ENCODE measurements at places on chromosomes 16 and 17.

- no peak for DNase-seq
Measured at GRCh38 chr17:35214631-35215273, 20.6 kb upstream of the SLC35G3 start.

- DNase-seq: no peak
Measured at GRCh38 chr16:12828206-12828605, 24.5 kb upstream of the CPPED1 start.

DNA sequence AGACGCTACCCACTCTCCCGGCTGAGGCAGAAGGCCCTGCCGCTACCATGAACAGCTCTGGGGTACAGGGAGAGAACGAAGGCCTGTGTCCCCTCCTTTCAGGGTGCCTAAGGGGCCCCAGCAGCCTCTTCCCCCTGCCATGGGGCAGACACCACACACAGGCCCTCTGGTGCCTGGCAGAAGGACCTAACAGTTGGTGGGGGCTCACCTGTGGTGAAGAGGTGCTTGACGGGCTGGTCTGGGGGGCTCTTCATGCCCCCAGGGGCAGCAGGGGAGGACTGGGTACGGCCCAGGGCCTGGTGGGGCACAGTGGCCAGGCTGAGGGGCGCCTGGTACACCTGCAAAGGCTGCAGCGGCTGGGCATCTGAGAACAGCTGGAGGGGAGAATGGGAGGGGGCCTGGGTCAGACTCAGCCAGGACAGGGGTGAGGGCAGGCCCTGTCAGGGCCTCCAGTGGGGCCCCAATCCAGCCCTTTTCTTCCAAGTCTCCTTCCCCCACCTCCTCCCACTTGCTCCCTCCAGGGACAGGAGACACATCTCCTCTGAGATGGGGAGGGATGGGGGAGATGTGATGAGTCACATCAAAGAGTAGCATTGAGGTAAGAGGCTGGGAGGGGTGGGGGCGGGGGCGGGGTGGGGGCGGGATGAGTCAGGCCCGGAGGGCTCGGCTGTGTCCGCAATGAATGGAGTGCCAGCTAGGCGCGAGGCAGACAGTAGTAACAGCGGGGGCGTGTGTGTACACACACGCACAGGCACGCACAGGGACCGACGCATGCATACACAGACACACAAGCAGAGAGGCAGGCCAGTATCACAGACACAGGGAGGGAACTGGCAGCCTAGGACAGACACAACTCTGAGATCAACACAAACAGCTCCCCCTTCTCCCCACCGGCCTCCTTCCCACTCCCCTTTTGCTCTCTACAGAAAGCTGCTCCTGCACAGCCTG is 16.1 kb downstream of the G6PC3 start:
- DNase-seq: no peak

GRCh38 chr16:71287454-71287853 is 1.7 kb downstream of the CMTR2 start:
- no peak for DNase-seq

GRCh38 chr16:77424871-77425604 is 9.8 kb downstream of the ADAMTS18 start:
- DNase-seq: no peak

DNA sequence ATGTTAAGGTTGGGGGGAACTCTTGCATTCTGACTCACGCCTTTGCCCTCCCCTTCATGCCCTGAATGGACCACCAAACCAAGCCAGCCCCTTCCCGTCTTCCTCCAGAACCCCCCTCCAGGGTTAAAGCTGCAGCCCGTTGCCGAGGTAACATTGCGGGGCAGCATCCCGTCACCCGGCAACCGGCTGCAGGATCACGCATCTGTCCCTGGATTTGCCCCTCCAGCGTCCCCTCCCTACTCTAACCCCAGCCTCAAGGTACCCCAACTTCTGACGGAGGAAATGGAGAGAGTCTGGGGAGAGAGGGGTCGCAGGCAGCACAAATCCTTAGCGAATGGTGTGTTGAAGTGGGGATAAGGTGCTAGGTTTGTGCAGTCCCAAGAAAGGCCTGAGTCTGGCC is 563 bp upstream of the NLGN2 start:
- no peak for DNase-seq

- DNase-seq: no peak
Measured at GRCh38 chr17:7004398-7005253, 7.8 kb upstream of the RNASEK start.

- no peak for DNase-seq
Measured at GRCh38 chr17:28041844-28042656, 427 bp upstream of the NLK start.

DNA sequence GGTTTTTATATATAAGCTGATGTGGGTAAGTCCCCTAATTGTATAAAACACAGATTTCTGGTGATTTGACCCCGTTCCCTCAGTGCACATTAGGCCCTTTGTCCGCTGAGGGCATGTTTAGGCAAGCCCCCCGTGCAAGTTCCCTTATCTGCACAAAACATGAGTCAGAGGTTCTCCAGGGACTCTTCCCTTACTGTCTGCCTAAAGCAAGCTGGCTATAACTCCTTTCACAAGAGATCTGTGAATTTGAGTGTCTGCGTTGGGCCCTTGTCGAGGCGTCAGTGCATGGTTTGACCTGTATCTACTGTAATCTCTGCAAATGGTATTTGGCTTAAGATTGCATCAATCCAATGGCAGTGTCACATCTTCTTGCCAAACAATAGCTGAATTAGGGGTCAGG is 712.8 kb downstream of the CDH8 start:
- no peak for DNase-seq

GRCh38 chr17:32783602-32784001 is 93.3 kb downstream of the MYO1D start:
- DNase-seq: no peak

DNA sequence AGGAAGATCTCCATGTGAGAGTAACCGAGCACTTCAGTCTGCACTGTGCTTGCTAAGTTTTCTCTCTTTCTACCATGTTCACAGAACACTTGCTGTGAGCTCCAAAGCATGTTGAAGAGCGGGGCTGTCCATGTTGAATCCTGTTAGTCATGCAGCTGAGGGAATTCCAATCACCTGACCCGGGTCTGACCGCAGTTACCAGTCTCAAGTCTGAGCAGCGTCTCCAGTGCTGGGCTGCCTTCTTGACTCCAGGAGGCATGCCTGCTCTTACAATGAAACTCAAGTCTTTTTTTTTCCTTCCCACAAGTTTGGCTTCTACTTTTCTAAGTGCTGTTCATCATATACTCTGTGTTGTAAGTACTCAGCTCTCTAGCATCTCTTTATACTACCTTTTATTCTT is 44.3 kb downstream of the HOXB1 start:
- no peak for DNase-seq

DNA sequence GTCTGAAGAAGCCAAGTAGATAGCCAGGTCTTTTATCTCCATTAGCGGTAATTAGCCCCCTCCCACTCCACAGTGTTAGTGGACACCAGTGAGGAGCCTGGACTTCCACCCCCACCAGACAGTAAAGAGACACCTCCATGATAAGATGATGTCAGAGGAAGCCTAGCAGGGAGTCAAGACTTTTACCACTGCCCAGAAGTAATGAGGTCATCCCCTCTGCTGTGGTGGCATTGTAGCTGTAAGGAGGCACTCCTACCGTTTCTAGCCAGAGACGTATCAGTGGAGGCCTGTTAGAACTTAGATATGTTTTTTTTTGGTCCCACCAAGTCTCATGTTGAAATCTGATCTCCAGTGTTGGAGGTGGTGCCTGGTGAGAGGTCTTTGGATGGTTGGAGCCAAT is 38.1 kb downstream of the PIK3R5 start:
- DNase-seq: no peak

- DNase-seq: no peak
Measured at GRCh38 chr16:14500791-14501190, 129.3 kb downstream of the PARN start.

DNA sequence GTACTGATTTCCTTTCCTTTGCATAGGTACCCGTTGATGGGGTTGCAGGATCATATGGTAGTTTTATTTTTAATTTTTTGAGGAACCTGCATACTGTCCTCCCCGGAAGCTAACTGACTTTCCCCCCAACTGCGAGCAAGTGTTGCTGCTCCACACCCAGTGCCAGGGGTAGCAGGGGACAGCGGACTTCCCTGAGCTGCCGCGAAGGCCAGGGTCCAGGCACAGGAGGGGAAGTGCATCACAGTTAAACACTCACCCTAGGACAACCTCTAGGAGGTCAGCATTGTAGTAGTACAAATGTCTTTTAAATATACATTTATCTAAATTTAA is 201.7 kb downstream of the NPIPB11 start:
- DNase-seq: no peak

- no peak for DNase-seq
Measured at GRCh38 chr17:78544881-78545755, 32.1 kb downstream of the DNAH17 start.

GRCh38 chr16:31461201-31461920 is 2.1 kb downstream of the ARMC5 start:
- DNase-seq: no peak

DNA sequence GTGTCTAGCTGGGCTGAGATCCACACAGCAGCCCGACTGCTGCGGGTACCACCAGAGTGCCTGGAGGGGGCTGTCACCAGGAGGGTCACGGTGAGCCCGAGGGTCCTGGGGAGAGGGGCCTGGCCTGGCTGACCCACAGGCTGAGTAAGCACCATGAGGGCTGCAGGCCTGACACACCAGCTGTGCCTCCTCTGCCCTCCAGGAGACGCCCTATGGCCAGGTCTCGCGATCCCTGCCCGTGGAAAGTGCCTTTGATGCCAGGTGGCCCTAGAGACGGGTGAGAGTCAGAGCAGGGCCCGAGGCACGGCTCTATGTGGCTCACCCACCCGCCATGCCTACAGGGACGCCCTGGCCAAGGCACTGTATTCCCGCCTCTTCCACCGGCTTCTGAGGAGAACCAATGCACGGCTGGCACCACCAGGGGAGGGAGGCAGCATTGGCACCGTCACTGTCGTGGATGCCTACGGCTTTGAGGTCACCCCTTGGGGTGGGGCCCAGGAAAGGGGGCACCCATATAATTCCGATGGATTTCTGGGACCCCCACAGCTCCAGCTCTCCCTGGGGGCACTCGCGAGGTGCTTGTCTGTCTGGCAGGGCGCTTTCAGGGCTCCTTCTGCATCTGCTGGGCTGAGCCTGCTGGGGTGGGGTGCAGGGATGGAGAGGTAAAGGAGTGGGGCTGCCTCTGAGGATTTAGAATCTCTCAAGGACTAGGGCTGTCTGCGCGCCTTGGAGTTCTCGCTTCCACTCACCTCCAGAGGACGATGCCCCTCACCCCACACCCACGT is 7.1 kb downstream of the MYO15B start:
- no peak for DNase-seq

GRCh38 chr17:16349431-16349830 is 3.8 kb downstream of the CENPV start:
- no peak for DNase-seq

DNA sequence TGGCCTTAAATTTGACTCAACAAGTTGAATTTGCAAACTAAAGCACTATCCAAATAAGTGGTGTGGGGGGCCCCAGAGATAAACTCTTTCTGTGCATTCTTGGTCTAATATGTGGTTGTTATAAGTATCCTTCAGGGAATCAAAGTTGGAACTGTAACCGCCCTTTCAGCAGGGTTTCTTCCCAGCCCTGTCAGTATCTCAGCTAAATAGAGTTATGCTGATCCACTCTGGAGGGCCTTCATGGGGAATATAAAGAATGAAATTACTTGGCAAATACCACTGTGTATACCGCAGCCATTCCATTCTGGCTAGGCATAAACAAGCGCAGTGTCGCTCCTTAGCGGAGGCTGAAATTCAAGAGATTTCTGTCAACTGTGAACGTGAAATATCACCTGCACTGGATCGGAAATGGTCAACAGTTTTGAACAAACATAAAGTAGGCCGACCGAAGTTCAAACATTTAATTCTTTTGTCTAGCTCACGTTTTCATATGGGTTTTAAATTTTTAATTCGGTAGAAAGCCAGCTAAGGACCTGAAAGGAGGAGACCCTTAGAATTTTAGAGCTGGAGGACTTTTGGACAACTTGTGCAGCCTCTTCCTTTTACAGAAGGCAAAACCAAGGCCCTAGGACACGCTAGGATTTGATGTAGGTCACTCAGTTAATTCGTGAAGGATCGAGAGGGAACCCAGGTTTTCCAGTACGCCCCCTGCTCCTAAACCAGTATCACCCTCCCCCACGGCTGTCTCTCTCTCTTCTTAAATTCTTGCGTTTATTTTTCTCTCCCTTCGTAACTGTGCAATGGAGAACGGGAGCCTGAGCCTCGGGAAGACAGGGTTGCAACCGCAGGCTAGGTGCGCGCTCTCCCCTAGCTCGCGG is 74.7 kb downstream of the CHD9 start:
- DNase-seq: no peak

- DNase-seq: no peak
Measured at GRCh38 chr16:9053006-9053601, 38.3 kb upstream of the HAPSTR1 start.

GRCh38 chr17:79349506-79350400 is 261.1 kb downstream of the RBFOX3 start:
- DNase-seq: no peak

- no peak for DNase-seq
Measured at GRCh38 chr17:76458580-76459490, 5.9 kb upstream of the UBE2O start.
